ENCODE measurements at places on chromosomes 12 and 14.

DNA sequence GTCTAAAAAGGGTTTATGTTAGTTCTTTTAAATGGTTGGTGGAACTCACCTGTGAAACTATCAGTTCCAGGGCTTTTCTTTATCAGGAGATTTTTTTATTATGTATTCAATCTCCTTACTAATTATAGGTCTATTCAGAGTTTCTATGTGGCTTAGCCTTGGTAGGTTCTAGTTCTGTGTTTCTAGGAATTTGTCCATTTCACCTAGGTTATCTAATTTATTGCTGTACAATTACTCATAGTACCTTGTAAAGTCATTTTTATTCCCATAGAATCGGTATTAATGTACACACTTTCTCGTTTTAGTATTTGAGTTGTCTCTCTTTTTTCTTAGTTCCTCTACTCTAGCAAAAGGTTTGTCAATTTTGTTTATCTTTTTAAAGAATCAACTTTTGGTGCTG is 59.0 kb downstream of the BORCS5 start:
- no peak for DNase-seq

- DNase-seq = no peak
Observed at GRCh38 chr12:106743270-106743988, 31.1 kb upstream of the RIC8B start.

- DNase-seq = no peak
Observed at GRCh38 chr14:68376067-68376779, 416.6 kb downstream of the ZFP36L1 start.

GRCh38 chr12:66514581-66514980 is 164.3 kb downstream of the GRIP1 start:
- DNase-seq = no peak

DNA sequence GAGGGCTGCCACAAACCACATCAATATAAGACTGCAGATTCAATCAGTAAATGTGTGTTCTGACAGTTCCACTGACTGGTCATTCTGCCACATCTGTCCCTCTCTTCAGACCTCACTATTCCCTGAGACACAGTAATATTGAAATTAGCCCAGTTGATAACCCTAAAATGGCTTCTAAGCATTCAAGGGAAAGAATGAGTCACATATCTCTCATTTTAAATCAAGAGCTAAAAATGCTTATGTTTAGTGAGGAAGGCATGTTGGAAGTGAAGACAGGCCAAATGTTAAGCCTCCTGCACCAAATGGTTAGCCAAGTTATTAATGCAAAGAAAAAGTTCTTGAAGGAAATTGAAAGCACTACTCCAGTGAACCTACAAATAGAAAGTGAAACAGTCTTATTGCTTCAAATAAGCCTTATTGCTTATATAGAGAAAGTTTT is 24.5 kb upstream of the KIF21A start:
- no peak for DNase-seq

GRCh38 chr14:70642303-70643235 is 853 bp downstream of the TTC9 start:
- DNase-seq = no peak

DNA sequence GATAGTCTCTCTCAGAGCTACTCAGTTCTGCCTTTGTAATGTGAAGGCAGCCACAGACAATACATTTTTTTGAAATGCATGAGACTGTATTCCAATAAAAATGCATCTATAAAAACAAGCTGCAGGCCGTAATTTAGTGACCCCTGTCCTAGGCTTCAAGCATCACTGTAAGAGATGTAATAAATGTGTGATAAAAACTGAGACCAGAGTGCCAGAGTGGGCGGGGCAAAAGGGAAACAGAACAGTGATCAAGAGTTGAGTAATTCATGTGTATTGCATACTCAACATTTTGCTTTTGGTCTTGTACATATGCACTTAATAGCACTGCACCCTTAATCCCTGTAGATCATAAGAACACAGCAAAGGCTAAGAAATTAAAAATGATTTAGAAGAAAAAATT is 743.5 kb downstream of the DIO2 start:
- no peak for DNase-seq

GRCh38 chr14:85060121-85060520 is 469.8 kb upstream of the FLRT2 start:
- no peak for DNase-seq

GRCh38 chr14:65203574-65203973 is 101.3 kb upstream of the MAX start:
- DNase-seq = no peak

DNA sequence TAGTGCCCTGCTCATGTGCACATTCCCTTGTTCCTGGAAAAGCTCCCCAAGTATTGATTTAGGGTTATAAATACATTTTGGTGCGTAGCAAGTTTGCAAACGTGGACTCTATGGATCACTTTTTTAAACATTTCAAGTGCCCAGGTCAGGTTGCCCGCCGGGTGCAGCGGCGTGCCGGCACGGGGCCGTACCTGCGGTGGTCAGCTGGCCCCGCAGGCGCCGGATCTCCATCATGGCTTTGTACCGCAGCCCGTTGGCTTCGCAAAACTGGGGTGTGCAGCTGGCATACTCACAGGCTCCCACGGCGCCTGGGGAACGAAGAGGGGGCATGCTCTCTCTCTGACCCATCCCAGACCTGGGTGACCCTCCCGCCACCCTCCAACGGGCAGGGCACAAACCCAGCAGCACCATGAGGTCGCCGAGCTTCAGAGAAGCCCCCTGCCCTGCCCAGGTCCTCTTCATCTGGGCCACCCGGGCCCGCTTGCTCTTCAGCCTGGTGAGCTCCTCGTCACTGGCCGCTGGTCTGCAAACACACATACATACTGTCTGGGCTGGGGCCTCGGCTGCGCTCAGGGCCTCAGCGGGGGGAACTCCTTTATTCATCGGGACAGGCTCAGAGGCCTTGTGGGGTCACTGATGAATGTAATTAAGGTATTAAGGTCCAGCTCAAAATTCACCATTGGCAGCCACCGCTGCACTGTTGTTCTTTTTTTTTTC is 35.1 kb downstream of the DHX37 start:
- no peak for DNase-seq

- no peak for DNase-seq
Observed at GRCh38 chr12:89571491-89572195, 45.8 kb upstream of the POC1B start.

GRCh38 chr12:15322164-15323061 is at the start of gene PTPRO:
Gene PTPRO (plus strand): TSS chr12:15322508.
- DNase-seq = no peak

GRCh38 chr12:50960130-50960529 is 7.8 kb downstream of the HIGD1C start:
- no peak for DNase-seq

DNA sequence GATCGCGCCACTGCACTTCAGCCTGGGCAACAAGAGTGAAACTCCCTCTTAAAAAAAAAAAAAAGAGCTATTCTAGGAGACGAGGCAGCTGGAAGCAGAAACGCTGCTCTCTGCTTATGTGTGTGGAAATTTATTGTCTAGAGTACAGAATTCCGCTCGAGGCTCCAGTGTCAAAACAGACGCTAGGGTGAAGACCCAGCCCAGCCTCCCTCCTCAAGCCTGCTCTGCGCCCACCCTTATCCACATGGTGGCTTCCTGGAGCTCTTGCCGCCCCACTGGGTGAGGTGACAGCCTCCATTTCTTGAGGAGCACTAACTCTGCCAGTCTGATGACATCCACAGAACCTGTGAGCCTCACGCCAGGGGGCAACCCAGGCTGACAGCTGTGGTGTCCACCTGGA is 49.5 kb upstream of the DLK1 start:
- DNase-seq = no peak

DNA sequence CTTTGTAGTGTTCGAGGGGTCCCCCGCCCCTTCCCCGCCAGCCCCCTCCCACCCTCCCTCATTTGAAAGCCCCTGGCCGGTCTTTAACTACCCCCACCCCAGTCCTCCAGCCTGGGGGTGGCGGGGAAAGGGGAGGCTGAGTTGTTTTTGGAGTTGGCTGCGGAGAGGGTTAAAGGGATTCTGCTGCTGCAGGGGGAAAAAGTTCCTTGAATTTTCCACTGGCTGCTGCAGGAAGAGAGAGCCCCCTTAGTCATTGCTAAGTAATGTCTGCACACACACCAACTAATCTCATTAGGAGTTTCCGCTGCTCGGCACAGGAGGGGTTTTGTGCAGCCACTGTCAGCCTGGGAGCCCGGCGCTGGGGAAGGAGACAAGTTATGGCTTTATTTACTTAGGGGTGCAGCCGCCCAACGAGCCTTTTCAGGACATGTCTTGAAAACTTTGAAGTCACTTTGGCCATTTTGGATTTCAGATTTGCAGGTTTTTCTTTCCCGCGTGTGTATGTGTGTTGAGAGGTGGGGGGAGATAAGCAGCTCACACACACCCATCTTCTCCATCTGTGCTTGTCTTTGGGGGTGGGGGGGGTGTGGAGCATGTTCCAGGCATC is 1.8 kb downstream of the ELK3 start:
- DNase-seq = peak; percentile 40

DNA sequence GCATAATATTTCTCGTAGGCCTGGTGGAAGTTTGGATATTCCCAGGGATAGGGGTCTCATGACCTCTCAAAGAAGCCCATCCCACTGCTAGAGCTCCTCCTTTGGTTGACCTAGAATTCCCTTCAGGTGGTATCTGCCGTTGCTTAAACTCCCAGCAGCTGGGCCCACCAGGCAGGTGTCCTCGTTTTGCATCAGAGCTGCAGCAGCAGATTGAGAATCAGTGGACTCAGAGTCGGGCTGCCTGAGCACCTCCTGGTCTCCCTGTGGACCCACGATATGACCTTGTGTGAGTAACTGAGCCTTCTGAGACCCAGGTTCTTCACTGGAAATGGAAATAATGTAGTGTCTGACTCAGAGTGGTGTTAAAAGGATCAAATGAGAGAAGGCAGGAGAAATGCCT is 132.7 kb downstream of the PAPOLA start:
- DNase-seq = no peak

- no peak for DNase-seq
Observed at GRCh38 chr14:70257526-70257925, 68.8 kb upstream of the SLC8A3 start.

- peak; percentile 53 for DNase-seq
Observed at GRCh38 chr14:23321572-23322547, 603 bp downstream of the PABPN1 start.

DNA sequence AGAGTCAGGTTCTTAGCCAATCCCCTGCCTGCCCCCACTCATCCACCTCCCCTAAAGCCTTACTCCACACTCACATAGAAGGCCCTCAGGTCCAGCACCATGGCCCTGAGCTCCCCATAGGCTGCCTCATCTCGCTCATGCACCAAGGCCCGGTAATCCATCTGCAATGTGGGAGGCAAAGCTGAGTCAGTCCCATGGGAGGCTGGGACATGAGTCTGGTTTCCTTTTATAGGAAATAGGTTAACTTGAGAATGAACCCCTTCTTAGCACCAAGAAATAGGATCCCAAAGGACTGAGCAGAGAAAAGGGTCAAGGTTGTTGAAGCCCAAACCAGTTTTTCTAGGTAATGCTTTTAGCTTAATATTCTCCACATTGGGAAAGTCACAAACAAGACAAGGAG is 2.1 kb upstream of the EMC9 start:
- no peak for DNase-seq

DNA sequence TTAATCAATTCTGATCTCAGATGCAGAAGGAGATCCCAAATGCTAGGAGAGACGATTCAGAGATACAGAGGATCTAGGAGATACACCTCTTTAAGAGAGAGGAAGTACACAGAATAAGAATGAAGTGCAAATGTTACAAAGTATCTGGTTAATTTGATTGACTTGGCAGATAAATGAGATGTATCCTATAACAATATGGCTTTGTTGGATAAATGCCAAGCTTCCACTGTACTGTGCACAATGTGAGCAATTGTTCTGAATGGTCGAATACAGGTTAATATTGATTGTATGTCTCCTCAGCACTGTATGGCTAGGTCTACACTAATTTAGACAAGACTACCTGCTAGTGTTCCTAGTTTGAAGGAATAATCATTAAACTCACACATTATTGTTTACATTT is 119.6 kb upstream of the PTPRB start:
- no peak for DNase-seq
